Epithelial cell of proximal tubule (primary cell): ENCODE measurements at places on chromosomes 6 and 20.
A peak's percentile ranks its signal among the peaks of the same experiment; 100 is the strongest.

DNA sequence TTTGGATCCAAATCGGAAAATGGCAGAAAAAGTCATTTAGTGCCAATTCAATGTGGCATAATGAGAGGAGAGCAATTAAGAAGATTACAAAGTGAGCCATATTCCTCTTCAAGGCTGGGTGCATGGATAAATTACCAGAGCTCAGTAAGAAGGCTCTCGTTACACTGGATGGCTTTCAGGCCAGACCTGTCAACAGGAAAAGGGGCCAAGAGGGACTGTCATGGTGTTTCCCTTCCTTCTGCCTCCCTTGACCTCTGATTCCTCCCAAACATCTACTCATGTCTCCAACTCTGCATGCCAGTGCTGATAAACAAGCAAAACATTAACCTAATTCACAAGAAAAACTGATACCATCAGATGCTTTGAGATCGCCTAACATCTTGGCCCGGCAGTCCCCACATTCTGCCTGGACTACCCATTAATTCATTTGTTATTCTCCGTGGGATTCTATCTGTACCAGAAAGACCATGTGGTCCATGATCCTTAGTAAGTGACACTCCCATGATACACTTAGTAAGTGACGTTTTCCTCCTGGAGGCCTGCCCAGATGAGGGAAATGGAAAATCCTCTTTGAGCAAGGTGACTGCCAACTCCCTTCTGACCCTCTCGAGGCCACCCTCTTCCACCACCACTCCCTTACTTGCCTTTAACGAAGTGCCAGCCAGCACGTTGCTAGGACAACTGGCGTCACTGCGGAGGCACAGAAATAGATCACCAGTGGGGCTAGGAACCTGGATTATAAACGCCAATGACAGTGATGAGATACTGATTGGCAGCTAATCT lies 239.2 kb downstream of the GMPR start:
- DNase-seq = no peak

- peak; percentile 64 for DNase-seq
These were observed 5.1 kb upstream of the ADAM33 start for GRCh38 chr20:3686867-3687321.

DNA sequence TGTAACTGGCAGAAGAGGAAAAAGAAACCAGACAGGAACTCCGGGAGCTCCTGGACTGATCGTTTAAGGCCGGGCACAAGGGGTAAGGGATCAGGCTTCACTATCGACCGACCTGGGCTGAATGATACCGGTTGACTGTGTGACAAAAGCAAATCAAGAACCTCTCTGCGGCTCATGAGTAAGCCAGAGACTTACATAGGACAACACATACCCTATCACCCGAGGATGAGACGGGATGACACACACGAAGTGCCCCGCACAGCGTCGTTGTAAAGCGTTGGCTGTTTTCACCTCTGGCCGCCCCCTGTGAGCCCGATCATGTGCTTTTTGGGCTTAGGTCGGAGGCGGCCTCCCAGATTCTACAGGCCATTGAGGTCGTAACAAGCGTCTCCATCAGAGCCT lies 695 bp upstream of the TGIF2 start:
- no peak for DNase-seq

- no peak for DNase-seq
These were observed 256.6 kb downstream of the DLL1 start for GRCh38 chr6:170034294-170034693.

DNA sequence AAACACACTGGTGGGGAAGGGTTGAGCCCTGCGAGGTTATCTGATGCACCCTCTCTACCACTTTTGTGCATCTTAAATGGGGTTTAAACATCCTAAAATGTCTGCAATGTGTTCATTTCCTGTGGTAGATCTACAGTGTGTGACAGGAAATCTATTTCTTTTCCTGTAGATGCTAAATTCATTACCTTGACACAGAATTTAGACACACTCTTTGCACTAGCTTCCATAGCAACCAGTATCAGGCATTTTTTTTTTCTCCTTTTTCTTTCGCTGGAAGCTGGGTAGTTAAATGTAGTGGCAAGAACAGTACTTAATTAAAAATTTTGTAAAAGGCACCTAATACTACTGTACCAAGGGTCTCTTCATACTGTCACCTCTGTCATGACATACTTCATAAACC lies 141.1 kb downstream of the RFPL4B start:
- no peak for DNase-seq

DNA sequence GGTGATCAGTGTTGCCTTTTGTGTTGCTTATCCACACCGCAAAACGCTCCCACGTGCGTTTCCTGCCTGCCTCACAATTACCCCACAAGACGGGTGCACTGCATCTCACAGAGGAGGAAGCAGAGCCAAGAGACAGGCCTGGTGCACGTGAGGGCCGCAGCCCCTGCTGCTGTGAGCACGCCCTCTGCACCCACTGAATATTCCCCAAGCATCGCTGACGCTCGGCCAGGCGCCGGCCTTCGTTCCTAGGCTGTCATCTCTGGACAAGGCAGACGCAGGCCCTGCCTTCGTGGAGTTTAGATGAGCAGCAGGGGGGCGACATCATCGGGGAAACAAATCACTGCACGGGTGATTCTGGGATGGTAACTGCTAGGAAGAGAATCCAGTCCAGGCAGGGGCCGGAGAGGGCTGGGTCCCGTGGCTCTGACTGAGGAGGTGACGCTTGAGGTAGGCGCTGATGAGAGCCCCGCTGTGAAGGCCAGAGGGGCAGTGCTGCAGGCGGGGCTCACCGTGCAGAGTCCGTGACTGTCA lies 162.4 kb upstream of the QKI start:
- DNase-seq = no peak

DNA sequence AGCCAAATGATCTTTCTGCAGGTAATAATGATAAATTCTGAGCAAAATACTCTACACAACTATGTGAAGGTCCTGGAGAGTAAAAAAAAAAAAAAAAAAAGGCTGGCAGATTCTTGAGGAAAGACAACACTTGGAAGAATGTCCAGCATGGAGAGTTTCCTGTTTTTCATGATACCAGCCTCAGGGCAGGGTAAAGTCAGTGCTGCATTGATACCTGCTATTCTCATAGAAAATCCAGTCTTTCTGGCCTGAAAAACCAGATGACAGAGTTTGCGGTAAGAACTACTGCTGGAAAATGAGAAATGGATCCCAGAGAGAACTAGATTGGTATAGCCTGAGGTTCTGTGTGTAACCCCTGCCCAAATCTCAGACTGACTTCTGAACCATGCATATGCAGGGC lies 89.1 kb downstream of the AFG1L start:
- DNase-seq = no peak

GRCh38 chr6:167323111-167323510 lies 1.8 kb upstream of the TTLL2 start:
- DNase-seq = no peak

DNA sequence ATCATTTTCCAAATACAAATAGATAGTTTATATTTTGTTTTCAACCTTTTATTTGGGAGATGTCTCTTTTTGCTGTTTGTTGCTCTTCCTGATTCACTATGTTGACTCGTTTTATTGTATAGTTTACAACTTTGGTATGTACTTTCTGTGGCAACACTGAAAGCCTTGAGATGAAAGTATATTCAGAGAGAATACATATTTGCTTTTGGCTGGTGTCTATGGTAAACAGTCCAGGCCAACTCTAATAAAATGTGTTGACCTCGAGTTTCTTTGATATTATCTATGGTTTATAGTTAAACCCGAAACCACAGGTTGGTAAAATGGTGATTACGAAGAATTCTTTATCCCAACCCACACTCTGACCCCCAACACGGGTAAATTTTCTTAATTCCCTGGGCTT lies 919.6 kb upstream of the MAP3K7 start:
- DNase-seq = no peak

GRCh38 chr6:79896075-79896449 lies 51.3 kb downstream of the ELOVL4 start:
- DNase-seq = no peak

DNA sequence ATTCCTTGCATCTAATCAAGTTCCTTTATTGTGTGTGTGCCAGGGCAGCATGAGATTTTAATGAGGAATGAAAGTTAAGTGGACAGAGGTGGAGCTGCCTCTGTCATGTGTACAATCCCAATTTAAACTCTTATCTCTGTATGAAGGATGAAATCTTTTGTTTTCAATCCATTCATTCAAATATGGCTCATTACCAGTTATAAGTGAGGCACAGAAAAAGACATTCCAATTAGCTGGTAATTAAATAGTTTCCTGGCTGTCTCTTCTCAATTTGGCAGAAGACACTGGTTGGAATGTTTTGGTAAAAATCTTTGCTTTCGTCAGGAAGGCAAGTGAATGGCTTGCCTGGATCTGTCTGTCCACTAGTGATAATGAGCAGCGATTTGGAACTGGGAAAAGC lies 46.4 kb downstream of the CLVS2 start:
- DNase-seq = no peak

DNA sequence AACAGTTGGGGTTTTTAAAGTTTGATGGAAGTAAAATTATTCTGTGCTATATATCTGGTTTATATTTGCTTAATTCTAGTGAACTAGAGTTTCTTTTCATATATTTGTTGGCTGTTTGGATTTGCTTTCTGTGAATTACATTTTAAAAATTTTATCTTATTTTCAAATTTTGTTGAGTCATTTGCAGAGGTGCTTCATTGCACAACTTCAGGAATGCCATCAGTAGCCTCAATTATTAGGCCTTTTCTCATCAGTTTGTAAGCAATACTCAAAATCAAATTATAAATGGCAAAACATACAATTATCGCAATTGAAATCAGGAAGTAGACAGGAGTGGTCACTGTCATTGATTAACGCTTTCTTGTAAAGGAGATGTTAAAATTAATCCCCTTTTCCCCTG lies 96.9 kb downstream of the UBE3D start:
- no peak for DNase-seq

GRCh38 chr20:60570481-60571277 lies 612.5 kb downstream of the CDH26 start:
- no peak for DNase-seq

DNA sequence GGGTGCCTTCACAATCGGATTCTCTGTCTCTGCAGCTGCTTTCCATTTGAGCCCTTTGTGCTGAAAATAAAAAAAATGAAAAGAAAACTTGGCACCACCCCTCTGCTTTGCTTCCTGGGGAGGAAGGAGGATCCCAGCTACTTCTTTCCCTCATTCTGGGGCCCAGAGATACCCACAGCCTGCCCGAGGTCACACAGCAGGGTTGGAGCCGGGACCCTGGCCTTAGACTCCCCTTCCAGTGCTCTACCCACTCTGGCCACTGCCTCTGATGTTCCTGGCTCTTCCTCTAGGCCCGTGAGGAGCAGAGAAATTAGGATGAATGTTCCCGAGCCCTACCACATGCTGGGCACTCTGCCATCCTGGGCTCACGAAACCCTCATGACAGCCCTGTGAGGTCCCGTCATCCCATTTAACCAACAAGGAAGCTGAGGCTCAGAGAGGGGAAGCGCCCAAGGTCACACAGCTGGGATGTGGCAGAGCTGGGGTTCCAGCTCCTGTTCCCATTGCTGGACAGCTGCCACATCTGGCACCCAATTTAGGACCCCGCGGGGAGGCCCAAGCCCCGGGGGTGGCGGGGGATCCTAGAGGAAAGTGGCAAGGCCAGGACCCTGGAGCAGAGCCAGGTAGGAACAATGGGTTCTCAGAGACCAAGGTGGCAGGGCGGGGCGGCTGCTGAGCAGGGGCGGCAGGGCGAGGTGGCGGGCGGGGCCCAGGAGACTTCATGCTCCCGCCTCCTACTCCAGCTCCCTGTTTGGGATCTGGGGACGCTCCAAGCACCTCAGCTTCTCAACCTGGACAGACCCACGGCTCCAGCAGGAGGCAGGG lies 76.6 kb downstream of the CEBPB start:
- DNase-seq = no peak

DNA sequence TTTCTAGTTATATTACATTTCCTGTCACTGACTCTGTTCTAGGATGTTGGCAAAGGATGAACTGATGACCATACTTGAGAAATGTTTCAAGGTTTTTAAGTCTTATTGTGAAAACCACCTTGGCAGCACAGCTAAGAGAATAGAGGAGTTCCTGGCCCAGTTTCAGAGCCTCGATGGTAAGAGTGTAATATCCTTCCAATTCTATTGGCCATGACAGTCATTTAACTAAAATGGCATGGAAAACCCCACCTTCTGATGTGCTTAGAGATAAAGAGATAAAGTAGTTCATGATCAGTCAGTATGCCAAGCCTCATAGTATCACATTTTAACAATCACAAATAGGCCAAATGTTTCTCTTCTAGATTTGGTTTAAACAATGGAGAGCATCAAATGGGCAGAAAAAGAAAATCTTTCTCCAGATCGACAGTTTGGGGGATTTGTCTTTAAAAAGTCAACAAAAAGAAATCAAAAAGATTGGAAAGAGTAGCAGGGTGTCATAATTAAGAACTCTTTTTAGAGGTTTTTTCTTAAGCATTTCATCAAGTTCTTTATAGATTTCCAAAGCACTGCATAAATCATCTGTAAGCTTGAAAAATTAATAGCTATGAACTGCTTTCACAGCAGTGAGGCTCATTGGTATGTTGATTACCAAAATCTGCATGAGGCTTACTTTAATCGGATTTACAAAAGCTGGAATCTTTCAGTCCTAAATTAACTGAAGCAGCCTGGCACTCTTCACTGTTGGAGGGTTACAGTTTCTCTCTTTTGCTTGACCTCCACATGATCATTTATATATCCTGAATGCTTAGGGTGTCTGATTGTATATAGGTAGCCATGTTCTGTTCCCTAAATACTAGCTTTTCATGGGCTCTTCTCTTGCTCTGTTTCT lies 48.7 kb downstream of the AKIRIN2 start:
- DNase-seq = no peak

DNA sequence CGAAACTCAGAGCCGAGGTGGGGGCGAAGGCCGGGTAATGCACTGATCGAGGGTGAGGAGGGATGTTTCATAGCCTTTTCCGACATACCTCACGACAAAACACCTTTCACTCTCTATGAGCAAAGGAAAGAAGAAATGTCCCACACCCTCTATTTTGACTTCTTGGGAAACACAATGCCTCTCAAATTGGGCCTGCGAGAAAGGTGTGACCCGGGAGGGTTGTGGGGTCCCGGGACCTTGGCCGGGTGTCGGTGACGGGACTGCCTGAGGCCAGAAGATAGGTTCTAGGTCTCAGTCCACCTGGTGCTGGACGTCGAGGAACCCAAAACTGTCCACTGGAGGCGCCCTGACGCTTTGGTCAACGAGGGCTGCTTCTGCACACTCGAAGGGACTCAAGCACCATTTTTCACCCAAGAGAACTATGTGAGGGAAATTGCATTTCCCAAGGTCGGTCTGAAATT lies 41.1 kb upstream of the OSTM1 start:
- DNase-seq = no peak

DNA sequence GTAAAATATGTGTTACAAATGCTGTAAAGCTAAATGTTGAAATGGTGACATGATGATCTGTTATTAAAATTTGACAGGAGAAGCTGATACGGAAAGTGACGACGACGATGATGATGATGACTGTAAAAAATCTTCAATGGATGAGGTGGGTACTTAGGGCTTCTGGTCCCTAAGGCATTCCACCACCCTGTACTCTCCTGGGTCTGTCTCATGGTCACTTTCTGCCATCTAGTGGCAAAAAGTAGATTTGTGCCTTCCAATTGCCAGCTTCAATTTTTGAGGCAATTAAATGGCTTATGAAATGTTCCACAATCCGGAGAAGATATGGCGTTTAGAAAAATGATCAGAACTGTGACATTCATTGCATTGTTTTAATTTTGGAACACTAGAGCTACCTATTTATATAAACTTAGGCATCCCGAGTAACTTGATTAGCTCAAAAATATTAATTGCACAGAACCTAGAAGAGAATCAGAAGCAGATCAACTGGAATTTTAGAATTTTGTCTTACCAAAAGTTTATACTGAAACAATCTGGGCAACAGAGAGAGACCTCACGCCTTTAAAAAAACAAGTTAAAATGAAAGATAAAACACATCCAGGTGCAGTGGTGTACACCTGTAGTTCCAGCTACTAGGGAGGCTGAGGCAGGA lies 346.5 kb upstream of the PLCB4 start:
- peak; percentile 27 for DNase-seq
